Natural killer cell treated with Interleukin-12 subunit alpha and Interleukin-12 subunit beta and Interleukin-15 and Interleukin-18, amount 100 ng/mL, for 72 hours (primary cell): ENCODE measurements at places on chromosomes 2 and 18.

DNA sequence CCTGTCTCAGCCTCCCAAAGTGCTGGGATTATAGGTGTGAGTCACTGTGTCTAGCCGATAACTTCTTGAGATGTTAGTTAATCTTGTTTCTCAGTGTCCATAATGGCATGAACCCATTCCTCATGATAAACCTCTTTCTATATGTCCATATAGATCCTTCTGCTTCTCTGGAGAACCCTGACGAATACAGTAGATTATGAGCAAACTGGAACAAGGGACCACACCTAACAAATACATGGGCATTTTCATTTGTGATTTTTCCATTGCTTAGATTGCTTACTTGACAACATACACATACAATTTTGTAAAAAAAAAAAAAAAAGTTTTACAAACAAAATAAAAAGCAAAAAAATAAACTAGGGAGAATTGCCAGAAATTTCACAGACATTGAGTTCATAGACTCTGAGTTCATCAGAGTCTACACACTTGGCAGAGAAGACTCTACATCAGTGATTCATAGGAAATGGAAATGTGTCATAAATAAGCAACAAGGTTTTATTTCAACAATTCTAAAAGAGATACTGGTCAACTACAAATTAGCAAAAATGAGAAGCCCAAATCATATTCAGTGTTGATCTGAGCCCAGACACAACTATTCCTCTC, 96.7 kb downstream of the GALR1 start:
- DNase-seq = no peak

GRCh38 chr2:7205151-7205830, 288.1 kb downstream of the RNF144A start:
- no peak for DNase-seq

DNA sequence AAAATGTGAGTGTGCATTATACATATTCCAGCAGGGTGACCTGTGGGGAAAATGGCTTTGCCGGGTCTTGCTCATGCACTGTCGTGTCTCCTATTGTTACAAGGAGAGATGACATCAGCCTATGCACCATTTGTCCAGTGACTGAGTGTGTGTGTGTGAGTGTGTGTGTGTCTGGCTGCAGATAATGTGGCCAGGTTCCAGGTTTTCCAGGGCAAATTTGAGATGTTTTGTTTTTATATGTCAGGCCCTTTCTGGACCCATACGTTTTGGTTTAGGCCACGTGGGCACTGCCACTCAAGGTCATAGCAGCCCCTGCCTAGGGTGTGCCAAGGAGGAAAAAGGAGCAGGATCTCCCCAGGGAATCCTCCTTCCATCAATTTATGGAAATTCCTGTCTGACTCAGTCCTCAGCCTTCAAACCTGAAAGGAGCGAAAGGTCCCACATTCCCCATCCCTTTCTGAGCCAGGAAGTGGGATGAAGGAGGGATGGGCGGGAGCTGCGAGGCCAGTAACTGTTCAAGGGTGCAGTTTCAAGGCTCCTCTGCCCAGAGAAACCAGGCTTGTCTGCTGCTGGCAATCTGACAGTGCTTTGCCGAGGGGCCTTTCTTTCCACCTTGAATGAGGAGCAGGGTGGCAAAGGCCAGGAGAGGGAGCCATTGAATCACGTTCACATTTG, 93.0 kb upstream of the SMAD2 start:
- DNase-seq = no peak

GRCh38 chr2:45323344-45323743, 287.7 kb downstream of the SRBD1 start:
- no peak for DNase-seq

DNA sequence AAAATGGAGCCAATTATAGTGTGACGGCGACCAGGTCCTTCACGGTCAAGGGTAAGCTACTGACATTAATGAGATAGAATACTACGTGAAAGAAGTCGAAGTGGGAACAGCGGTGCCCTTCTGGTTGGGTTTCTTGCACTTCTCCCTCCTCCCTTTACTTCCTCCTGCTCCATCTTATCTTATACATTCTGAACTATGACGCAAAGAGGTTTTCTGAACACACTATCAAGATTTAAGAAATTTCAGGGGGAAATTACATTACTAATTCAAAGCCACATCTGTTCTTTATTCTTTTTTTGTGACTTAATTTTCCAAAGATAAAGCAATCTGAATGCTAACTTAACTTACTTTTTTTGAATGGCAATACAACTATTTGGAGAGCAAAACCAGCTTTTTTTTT, 14.8 kb upstream of the IL18R1 start:
- DNase-seq = no peak
